ENCODE measurements at places on chromosomes 4 and X.

DNA sequence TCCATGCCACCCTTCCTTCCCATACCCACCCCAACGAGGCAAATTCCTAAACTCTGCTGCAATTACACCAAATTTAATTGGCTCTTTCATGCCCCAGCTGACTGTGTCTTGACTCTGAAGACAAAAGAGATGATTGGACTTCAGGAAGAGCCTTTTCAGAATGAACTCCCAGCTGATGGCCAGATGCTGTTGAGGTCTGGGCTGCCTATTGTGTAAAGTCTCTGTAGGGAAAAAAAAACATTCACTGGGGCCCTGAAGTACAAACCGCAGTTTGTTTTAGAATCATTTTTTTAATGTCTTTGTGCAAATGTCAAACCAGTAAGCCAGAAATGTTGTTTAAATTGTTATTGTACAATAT lies 174.8 kb downstream of the HHIP start:
- no peak for DNase-seq

- no peak for DNase-seq
These were observed 22.0 kb downstream of the CT47C1 start for GRCh38 chrX:119094819-119095218.

DNA sequence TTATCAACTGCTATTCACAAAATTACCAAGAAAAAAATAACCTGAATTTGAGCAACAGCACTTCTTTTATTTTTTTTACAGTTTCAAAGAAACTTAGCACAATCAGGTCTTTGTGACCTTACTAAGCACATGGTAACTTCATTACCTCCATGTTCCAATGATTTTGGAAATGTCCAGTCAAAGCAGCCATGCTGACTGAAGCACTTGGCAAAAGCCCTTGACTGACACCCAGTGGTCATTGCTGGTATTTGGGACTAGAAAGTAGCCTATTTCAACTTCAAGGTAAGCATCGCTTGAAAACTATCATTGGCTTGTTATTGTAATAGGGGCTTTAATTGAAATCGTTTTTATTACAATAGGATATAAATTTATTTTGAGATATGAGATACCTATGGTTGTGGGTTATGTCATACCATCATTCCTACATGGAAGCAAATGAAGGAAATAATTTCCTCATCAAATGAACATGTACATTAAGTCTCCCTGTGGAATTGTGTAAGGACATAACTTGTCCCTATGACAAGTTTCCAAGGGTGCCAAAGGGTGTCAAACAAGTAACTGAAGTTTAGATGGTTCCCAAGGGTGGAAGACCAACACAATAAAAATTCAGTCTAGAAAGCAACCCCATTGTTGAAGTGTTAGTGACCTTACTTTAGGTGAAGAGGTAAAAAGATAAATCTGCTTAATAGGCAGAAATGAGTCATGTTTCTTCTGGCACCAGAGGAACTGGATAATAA lies 15.2 kb upstream of the ANXA10 start:
- DNase-seq: peak; percentile 27

DNA sequence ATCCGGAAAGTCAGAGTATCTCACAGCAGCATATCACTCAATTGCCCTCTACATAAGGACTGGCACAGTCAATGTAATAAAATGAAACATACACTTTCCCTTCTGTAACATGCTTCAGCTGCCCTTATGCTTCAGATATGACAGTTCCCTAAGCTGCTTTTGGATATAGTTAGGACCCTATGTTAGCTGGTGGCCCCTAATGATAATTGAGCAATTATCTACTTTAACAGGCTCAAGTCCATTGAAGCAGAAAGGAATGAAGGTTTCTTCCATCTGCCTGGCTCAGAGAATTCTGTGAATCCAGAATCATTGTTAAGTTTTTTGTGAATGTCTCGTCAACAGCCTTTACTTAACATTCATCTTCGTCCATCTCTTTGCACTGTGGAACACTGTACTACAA lies 951.2 kb upstream of the DIAPH2 start:
- no peak for DNase-seq

DNA sequence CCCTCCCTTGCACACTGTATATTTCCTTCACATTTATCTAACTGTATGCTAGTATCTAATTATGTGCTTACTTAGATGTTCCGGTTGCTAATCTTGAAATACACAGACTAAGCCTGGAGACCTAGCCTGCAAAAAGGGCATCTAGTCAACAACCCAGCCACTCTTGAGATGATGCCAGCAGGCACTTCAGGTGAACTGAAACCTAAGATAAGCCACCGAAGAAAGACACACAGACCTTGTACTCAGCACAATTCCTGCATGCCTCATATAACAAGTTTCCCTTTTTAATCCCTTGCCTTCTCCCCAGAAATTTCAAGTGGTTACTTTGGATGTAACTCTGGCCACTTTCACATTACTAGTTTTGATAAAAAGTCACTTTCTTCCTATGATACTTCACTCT lies 2506.6 kb downstream of the ARAP2 start:
- no peak for DNase-seq

DNA sequence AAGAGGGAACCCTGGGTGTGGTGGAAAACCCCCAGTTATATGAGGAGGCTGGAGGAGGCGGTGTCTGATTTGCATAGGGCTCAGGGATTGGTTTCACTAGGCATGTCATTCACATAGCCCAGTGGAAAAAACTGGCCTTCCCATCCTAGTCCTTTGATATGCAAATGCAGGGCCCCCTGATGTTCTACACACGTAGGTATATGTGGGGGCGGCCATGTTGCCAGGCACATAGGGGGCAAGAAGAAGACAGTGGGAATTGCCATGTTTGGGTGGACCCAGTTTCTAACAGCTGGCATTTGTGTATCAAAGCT lies 34.0 kb upstream of the ENPP6 start:
- DNase-seq: no peak

DNA sequence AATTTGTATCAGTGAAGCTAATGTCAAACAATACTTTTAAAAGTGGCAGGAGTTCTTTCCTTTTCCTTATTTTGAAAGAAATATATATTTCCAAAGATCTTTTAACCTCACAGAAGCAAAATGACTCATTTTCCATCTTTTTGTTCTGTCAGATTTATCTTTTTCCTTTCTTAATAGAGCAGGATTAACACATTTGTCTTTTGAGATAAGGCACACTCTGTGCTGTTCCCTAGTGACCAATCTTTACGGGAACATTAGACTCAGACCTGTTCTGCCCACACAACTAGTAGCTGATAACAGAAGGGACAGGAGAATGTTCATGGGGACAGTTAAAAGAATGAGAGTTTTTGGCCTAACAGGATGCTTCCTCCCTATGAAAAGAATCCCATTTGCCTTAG lies 381.2 kb downstream of the STPG2 start:
- no peak for DNase-seq

- DNase-seq: no peak
These were observed 1040.0 kb downstream of the STPG2 start for GRCh38 chr4:97103252-97103651.

- no peak for DNase-seq
These were observed 77.7 kb downstream of the DDX60 start for GRCh38 chr4:168240821-168241220.

DNA sequence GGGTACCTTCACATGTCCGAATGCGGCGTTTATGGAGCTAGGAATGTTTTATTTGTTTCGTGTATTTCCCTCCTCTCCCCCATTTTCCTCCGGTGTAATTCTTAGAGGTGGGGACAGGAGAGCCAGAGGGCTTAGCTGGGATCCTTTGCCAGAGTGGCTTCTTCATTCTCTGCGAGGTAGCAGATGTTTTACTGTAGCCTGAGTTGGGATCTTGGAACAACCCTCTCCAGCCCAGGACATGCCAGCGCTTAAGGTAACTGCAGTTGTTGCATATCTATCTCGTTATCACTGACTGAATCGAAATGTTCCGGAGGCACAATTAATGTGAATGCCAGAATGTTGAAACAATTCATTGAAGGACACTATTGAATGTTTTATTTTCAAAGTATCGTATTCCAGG lies 59.0 kb upstream of the DYNLT3 start:
- DNase-seq: no peak

DNA sequence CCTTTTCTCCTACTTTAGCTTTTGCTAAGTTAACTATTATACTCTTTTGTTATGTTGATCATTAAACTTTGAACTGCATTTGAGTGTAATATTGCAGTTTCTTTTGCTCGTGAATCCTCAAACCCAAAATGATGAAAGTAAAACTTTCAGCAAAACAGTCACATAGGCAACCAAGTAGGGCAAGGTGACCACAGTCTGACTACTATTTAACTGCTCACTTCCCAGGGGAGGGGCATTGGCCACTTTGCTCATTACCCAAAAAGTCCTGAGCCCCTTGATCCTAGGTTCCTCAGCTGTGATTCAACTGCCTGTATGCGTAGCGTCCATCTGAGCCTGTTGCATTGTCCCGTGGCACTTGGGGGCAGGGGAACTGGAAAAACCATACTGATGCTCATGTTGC lies 17.0 kb downstream of the RBMX2 start:
- no peak for DNase-seq

DNA sequence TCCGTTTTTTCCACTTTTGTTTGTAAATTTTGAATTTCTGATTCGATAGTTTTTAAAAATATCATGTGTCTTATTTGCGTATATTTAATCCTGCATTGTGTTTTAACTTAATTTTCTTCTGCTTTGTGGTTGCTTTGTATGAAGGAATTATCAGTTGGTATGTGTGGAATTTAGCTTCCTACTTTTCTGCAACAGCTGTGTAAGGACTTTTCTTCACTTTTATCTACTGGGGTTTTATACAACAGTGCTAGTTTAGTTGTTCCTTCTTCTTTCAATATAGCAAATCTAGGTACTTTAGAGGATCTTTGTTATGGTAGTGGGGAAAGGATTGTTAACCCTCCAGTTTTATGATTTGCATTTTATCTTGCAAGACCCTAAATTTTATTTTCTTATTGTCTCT lies 410.3 kb downstream of the CCSER1 start:
- DNase-seq: no peak

DNA sequence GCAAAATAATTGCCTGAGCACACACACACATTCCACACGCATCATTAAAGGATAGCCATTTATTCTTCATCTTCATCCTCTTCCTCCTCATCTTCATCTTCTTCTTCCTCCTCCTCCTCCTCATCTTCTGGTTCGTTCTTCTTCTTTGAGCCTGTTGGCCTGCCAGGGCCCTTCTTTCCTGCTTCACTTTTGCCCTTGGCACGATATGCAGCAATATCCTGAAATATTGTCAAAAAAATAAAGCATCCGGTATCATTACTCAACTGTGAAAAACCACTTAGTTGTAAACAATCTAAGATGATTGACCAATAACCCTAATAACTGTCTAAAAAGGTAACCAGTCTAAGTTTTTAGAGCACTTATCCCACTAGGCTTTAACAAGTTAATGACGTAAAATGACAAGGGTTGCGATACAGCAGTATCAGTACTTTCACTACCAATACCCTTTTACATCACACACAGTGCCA lies 2.1 kb downstream of the HMGB2 start:
- no peak for DNase-seq

- no peak for DNase-seq
These were observed 249.1 kb downstream of the RPA4 start for GRCh38 chrX:97132664-97133415.

DNA sequence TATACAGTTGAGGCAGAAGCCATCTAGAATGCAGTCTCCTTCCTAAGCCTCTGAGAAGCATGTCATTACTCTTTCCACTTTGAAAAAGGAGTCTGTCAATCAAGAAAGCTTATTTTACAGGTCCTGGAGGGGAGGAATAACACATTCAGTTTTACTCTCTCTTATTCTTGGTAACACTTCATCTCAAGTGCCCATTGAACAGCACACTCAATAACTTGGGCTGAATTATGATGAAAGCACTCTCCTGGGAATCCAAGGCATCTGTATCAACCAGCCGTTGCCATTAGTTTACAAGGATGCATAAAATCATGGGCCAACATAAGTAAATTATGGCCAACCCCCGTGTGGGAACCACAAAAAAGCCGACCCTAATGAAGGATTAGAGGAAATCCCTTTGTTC lies 282.4 kb downstream of the C4orf33 start:
- peak; percentile 96 for DNase-seq

- no peak for DNase-seq
These were observed at the start of gene ITIH6 for GRCh38 chrX:54798137-54798536. ITIH6 (minus strand) TSS chrX:54798255; CDS start chrX:54798210, 45 bp downstream.

- no peak for DNase-seq
These were observed 679.2 kb downstream of the NLGN4X start for GRCh38 chrX:5549512-5549911.

DNA sequence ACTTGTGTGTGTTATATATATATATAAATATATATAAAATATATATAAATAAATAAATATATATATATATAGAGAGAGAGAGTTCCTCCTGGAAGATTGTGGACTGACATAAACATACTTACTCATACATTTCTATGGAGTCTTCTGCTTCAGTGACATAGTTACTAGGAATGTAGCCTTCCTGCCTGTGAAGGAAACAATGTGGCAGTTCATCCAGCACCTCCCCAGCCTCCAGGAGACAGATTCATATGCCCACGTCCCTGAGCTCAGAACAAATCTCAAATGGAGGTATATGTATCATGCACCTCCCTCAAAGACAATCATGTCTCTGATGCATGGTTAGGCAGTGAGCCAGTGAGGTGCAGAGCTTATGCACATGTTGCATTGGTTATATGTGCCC lies 11.4 kb upstream of the TIMM8A start:
- no peak for DNase-seq

- no peak for DNase-seq
These were observed 645.9 kb downstream of the ANKRD50 start for GRCh38 chr4:124066595-124066994.

Data from NCI-H1417 (cell line).